HCEC 1CT (cell line): ENCODE measurements at places on chromosomes 7 and 10.

- peak; percentile 89 for DNase-seq
Observed at GRCh38 chr7:30348083-30348560, 63.7 kb downstream of the ZNRF2 start.

GRCh38 chr10:73819081-73819480 lies 7.7 kb upstream of the NDST2 start:
- no peak for DNase-seq

DNA sequence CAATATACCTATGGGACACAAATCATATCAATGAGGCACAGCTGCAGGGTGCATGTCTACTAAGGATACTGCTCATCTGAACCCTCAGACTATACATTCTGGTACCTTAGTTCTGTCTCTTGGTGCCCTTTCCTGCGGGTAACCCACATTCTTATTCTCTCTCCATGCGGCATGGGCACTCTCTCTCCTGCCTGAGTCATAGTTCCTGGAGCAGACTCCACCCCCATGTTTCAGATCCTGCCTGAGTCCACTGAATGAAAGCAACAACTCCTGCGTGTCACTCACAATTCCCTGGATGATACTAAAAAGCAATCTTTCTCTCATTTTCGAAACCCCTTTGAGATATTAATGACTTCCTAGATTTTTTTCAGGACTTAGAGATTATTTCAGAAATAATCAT lies 653.1 kb upstream of the C7orf33 start:
- DNase-seq = no peak

GRCh38 chr10:121694966-121695643 lies 96.9 kb upstream of the FGFR2 start:
- DNase-seq = no peak

- no peak for DNase-seq
Observed at GRCh38 chr10:124546055-124546369, 84.4 kb downstream of the LHPP start.

DNA sequence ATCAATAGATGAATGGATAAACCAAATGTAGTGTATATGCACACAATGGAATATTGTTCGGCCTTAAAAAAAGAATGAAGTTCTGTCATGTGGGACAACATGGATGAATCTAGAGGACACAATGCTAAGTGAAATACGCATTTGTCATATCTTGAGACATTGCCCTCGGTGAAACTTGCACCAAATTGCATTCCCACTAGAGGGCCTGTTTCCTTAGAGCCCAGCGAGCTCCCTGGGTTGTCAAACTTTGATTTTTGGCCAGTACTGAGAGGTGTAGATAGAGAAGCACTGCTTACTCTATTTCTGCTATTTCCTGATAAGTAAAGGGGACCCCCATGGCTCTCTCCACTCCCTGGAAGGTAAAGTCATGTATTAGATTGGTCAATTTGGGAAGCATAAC lies 157.1 kb downstream of the GPAM start:
- DNase-seq = no peak

DNA sequence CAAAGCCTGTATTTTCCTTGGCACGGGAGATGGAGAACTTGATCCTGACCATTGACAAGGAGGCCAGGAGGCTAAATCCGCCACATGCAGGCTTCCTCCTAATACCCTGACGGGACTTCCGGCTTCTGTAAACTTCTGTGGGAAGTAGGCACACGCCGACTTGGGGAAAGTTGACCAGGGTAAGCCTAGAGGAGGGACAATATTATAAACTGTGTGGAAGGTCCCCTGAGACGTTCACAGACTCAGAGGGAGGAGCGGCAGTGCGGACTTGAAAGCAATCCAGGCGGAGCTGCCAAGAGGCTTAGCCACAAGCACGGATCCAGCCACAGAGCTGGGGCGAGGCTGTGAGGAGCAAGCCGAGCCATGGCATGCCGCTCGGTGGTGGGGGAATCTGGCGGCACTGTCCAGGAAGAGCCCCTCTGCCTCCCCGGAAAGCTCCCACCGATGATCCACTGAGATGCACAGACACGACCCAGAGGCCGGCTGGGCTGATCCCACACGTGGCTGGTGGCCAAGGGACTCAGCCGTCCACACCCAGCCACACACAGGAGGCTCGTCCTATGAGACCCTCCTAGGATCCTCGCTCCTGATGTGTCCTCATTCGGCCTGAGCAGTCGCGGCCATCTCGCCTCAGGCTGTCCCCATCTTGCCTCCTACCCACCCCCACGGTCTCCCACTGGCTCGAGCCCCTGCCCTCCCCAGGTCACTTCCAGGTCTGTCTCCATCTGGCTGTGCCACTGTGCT lies 40.0 kb upstream of the INSIG1 start:
- no peak for DNase-seq
